Hepatic stellate cell (primary cell): ENCODE measurements at places on chromosomes 6 and 20.

DNA sequence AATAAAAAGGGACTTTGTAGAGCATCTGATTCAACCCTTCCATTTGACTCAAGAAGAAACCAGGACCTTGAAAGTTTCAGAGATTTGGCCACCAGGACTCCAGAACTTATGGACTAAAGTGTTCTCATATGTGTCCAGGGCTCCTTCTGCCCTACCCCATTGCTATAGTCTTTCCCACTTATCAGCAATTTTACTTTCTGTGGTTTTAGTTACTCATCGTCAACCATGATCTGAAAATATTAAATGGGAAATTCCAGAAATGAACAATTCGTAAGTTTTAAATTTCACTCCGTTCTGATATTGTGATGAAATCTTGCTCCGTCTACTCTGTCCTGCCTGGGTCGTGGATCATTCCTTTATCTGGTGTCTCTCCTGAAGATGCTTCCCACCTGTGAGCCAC is 259.8 kb downstream of the PHACTR1 start:
- no peak for DNase-seq

GRCh38 chr20:38291966-38292365 is 12.0 kb upstream of the BPI start:
- DNase-seq: no peak

GRCh38 chr20:56465997-56466396 is 2.4 kb upstream of the RTF2 start:
- no peak for DNase-seq

DNA sequence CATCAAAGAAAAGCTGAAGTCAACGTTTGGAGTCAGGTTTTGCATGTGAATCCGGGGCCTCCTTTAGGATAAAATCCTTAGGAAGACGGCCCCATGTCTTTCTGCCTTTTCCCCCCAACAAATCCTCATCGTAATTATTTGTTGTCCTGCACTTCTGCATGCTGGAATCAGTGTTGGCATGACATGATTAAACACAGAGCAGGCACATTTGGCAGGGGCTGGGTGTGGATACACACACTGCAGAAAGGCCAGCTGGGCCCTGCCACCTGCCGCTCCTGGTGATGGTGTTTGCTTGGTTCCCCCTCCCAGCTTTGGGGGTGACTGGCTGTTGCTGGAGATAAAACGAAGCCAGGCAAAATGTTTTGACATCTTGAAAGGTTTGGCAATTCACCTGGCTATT is 46.3 kb upstream of the FOXA2 start:
- no peak for DNase-seq

- DNase-seq: no peak
These were observed 5.9 kb upstream of the BPI start for GRCh38 chr20:38297916-38298674.

DNA sequence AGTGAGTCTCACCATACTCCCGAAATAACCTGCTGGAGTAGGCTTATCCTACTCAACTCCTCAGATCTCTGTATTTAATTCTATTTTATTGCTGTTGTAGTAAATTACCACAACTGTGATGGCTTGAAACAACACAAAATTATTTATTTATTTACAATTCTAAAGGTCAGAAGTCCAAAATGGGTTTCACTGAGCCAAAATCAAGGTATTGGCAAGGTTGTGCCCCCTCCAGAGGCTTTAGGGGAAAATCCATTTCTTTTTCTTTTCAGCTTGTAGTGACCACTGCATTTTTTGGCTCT is 869 bp upstream of the SLC17A2 start:
- DNase-seq: no peak

GRCh38 chr6:128150376-128150775 is 249.5 kb upstream of the THEMIS start:
- no peak for DNase-seq
